ENCODE measurements at places on chromosomes 6 and 20.
A peak's percentile ranks its signal among the peaks of the same experiment; 100 is the strongest.

DNA sequence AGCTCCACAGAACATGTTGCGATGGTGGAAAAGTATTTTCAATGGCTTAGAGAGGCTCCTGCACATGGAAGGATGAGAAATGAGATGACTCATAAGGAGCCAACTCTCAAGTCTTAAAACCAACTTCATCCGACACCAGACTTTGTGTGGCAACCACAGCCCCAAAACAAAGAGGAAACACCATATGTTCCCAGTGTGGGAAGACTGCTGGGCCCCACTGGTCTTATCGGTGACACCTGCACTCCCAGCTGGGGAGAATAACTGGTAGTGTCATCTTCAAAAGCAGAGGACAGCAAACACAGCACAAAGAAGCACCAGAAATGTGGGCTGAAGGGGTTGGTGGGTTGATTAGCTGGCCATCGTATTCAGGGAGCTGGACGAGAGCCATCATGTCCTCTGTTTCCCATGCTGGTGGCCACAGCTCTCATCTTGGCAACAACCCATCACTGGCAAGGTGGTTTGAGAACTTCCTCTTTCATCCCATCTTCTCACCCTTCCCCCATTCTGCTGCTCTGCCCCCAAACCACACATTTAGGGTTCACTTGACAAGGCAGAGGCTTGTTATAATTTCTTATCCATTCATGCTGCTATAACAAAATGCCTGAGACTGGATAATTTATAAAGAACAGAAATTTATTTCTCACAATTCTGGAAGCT is 46.0 kb upstream of the TASP1 start:
- peak; percentile 39 for DNase-seq

- no peak for DNase-seq
Observed at GRCh38 chr6:156775717-156776116, 1.5 kb upstream of the ARID1B start.

- DNase-seq = no peak
Observed at GRCh38 chr6:3383525-3383924, 73.3 kb downstream of the SLC22A23 start.

DNA sequence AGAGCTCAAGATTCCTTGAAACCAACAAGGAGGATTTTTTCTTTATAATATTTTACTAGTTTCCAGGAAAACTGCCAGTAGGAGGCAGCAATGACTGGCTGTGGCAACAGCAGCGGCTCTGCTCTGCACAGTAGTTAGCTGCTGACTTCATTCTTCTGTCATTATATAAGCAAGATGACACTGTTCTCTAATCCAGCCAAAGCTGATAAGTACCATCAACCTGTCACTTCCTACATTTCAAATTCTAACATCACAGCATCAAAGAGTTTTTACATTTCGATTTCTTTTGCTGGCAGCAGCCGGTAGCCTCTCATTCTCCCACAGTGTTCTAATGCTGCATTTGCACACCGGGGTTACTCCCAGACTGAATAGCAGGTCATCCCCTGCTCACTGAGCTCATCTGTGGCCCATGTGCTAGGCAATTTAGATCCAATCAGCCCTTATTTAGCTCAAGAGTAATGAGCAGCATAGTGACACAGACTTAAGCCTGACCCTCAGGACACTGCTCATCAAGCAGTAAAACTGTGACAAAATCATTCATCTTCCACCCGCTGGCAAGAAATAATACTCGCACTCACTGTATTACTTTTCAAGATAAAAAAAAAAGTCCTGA is 67.8 kb downstream of the MMS22L start:
- DNase-seq = peak; percentile 27

- no peak for DNase-seq
Observed at GRCh38 chr6:45326698-45327417, 1.3 kb upstream of the RUNX2 start.

- DNase-seq = no peak
Observed at GRCh38 chr6:14709066-14709670, 536.7 kb upstream of the JARID2 start.

- no peak for DNase-seq
Observed at GRCh38 chr6:146498309-146498708, 45.3 kb upstream of the RAB32 start.

DNA sequence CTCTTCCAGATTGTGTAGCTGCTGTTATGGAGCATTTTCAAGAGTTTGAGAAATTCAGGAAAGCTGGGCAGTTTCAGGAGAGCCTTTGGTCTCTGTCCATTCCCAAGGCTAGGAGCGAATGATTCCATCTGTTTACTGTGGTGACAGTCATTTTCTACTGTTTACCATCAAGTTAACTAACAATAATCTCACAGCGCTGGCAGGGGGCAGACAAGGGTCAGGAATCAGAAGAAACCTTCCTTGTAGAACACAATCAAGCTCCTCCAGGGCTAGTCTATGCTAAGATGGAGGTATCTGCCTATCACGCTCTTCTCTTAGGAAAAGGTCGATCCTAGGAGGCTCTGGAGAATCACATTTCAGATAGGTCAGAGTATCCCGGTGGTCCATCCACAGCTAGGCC is 293.9 kb downstream of the KIF16B start:
- peak; percentile 2 for DNase-seq

DNA sequence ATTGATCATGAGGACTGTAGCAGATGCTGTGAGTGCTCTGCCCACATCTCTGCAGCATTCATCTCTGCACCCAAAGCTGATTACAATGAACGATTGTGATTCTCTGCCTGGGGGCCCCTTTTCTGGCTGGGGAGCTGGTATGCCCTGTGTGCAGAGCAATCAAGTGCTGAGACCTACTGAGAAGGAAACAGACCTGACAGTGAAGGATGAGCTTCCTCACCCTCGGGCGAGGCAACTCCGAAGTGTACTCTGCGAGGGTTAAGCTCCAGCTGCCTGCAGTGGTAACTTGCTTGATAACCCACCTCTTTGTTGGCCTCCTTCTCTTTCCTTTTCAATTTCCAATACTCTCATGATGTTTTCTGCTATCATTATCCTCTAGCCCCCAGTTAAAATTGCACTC is 289.7 kb upstream of the RNF24 start:
- DNase-seq = no peak

DNA sequence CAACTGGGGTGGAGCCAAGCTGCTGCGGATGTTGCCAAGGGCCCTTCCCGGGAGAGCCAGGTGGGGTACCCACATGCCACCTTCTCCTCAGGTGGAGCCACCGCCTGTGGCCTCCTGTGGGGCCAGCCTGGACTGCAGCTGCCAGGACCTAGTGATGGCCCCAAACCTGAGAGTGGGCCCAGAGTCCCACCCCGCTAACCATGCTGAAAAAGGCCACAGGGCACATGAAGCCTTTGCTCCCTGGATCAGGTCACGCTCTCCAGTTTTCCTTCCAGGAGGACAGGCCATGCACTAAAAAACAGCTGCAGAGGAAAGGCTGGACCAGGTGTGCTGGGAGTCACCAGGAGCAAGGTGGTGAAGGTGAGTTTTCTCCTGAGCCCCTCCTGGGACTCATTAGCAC is 73.9 kb upstream of the SLC22A16 start:
- no peak for DNase-seq

DNA sequence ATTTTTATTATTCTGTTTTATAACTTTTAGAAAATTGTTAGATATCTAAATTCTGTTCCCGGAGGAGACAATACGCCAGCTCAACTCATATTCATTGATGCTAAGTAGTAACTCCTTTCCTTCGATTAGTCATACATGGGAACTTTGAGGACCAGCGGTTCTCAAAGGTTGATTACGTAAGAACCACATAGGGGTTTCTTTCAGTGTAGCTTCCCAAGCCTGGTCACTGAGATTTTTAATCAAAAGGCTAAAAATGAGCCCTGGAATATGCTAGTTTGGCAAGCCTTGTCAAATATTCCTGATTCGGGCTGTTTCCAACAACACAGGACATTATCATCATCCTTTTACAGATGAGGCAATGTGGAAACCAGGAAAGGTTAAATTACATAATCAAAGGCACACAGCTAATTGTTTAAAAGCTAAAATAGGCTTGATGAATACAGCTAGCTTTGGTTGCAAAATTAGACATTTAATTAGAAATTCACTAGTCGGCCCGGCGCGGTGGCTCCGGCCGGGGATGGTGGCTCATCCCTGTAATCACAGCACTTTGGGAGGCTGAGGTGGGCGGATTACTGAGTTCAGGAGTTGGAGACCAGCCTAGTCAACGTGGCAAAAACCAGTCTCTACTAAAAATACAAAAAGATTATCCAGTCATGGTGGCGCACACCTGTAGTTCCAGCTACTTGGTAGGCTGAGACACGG is 14.6 kb upstream of the MEI4 start:
- DNase-seq = no peak

DNA sequence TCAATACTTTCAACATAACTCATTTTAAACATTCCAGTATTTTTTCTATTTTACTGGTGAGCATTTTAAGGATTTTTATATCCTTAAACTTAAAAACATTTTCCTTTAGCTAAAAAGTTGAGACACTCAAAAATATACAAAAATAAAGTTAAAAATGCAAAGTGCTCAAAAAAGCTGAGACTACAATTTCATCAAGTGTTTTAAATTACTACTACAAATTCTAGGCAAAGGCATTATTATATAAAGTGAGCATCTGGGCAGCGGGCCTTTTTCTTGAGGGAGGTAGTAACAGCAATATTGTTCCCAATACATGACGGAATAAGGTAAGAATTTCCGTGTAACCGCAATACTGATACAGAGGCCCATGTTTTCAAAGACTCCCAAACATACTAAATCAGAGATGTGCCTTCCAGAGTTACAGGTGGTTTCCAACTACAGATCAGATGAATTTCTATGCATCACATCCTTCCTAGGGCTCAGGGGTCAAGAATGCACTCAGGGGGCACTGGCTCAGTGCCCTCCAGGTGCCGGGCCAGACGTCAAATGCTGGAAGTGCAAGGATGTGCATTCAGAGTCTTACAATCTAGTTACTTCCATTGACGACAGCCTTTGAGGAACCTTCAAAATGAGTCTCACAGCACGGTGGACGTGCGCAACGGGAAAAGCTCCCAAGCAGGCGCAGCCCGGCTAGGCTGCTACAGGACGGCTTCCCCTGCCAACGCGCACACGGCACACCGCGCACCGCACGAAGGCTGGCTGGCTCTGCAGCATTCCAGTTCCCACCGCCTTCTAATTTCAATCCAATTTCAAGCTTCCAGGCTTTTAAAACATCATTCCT is 1.7 kb downstream of the PHF10 start:
- DNase-seq = peak; percentile 52

DNA sequence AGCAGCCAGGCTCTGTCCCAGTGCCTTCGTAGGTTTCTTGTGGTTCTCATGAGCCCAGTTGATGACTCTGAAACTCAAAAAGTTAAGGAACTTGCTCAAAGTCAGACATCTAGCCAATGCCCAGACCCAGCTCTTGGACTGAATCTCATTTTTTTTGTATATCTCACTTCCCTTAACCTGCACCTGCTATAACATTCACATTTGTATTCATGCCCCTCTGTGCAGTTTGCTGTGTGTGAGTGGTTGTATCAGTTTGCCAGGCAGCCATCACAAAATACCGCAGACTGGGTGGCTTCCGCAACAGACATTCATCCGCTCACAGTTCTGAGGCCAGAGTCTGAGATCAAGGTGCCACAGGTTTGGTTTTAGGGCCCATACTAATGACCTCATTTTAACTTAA is 49.9 kb downstream of the IPCEF1 start:
- DNase-seq = no peak

- DNase-seq = no peak
Observed at GRCh38 chr6:46832816-46833215, 39.6 kb downstream of the MEP1A start.

DNA sequence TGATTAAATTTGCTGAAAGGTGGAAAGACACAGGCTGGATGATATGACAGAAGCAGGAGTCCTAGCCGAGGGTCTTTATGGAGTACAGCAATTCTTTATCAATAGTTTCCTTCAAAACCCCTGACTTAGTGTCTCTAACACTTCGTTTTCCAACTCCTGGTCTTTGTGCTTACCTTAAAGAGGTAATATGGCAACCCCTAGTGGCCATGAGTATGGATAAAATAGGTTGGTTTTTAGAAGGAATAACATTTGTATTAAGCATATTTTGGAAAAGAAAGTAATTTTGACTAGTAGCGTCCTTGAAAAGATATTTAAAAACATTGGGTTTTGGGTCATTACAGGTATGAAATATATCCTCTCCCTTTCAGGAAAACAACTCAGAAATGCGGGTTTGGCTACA is 51.9 kb downstream of the VGLL2 start:
- peak; percentile 18 for DNase-seq

DNA sequence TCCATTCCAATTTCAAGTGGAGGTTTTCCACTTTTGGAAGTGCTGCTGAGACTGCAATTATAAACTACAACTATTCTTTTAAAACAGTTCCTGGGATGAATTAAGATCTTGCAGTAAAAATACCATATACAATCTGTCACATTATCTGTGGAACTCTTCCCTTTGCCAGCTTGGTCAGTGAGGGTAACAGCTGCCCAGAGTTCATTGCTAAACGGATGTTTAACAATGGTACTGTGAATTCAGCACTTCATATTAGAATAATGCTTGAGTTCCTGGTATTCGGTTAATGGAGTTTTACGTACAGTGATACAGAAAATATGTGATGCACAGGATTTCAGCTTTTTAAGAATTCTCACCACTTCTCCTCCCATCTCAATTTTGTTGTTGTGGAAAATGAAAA is 51.5 kb downstream of the KCNS1 start:
- no peak for DNase-seq

- DNase-seq = no peak
Observed at GRCh38 chr20:45495501-45495941, 19.9 kb downstream of the SPINT3 start.

DNA sequence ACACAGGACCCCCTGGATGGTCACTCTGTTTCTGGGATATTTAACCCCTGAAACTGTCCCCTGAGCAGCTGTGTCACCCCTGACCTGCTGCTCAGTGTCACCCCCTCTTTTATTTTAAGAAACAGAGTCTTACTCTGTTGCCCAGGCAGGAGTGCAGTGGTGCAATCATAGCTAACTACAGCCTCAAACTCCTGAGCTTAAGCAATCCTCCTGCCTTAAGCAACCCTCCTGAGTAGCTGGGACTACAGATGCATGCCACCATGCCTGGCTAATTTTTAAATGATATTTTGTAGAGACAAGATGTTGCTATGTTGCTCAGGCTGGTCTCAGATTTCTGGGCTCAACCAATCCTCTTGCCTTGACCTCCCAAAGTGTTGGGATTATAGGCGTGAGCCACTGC is 21.5 kb upstream of the GTSF1L start:
- no peak for DNase-seq

DNA sequence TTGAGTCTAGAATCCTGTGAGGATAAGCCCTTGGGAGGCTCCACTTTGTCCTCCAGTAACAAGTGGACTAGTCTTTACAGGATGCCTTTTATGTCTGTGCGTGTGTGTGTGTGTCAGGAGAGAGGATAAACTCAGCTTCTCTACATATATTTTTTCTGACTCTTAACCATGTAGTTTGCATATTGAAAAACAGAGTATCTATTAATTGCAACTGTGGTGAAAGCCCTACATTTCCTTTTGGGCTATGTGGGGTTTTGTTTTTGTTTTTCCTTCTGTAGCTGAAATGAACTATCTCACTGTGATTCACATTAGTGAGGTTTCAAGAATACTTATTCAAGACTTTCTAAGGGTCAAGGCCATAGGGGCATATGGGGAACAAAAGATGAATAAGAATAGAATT is 17.7 kb downstream of the TPBG start:
- no peak for DNase-seq

DNA sequence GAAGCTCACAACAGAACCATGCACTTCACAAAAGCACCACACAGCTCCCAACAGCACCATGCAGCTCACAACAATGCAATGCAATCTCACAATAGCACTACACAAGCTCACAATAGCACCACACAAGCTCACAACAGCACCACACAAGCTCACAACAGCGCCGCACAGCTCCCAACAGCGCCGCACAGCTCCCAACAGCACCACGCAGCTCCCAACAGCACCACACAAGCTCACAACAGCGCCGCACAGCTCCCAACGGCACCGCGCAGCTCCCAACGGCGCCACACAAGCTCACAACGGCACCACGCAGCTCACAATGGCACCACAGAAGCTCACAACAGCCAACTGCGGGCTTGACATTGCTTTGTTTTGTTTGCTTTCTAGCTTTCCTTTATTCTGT is 198.1 kb downstream of the DLL1 start:
- DNase-seq = no peak

Data from NAMALWA (cell line).